D341Med (cell line): ENCODE measurements at places on chromosomes 16 and 17.

DNA sequence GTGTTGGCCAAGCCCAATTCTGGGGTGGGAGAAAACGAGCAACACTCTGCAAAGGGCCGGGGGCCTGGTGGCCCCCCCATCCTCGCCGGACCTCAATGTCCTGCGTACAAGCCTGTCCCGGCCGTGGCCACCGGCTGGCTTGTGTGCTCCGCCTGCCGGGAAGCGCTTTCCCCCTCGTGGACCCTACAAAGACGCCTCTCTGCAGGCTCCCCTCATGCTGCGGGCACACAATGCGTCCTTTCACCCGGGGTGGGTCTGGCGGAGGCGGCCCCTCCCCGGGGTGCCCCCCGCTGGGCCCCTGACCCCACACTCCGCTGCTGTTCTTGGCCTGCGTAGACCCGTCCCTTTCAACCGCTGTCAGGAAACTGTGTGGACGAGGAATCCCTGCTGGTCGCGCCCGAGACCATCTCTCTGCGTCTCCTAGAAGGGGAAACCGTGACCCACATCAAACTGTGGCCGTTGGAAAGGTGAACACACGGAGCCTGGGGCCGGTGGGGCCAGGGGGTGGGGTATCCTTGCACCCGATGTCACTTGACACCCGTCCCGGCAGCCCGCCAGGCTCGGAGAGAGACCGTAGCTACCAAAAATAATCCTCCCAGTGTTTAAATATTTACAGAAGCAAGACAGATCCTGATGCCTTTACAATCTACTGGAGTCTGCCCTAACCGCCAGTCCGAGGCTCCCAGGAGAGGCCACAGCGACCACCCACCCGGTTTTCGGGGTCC is 43.6 kb downstream of the TBC1D16 start:
- no peak for DNase-seq

- DNase-seq = no peak
These were observed 28.4 kb downstream of the DNAH2 start for GRCh38 chr17:7745748-7746470.

DNA sequence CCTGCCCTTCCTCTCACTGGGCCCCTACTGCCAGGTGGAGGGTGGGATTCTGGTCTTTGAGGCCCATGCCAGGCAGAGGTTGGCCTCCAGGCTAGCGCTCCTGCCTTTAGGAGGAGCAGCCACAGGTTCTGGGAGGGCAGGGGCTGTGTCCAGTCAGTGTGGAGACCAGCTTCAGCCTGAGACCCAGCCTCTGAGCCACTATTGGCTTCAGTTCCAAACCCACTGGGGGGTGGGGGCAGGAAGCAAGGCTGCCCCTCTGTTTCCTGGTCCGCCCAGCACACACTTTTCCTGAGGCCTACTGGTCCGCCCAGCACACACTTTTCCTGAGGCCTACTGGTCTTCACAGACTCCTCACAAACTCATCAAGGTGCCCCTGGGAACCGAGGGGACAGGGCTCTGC is 16.4 kb downstream of the SLC5A10 start:
- no peak for DNase-seq

DNA sequence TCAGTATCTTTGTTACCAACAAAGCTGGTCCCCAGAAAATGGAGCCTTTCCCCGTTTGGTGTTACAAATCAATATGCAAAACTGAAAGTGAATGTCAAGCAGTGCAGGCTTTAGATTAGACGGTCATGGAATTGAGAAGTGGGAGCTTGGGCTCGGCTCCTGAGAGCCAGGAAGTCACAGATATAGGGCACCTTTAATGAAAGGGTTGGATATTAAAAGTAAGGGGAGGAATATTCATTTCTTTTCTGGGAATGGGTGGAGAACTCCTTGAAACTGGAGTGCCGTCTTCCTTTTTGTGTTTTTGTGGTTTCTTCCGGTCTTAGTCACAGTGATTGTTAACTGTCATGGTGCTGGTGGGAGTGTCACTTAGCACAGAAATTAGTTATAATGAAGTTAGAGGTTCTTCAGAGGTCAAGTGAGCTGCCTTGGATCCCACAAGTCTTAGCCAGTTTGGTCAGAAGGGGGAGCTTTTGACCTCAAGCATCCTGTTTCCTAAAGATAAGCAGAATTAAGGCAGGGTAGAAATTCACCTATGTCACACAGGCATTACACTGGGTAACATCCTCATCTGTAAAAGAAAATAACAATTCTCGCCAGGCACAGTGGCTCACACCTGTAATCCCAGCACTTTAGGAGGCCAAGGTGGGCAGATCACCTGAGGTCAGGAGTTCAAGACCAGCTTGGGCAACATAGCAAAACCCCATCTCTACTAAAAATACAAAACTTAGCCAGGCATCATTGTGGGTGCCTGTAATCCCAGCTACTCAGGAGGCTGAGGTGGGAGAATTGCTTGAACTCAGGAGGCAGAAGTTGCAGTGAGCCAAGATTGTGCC is 9.6 kb upstream of the EIF1 start:
- no peak for DNase-seq

DNA sequence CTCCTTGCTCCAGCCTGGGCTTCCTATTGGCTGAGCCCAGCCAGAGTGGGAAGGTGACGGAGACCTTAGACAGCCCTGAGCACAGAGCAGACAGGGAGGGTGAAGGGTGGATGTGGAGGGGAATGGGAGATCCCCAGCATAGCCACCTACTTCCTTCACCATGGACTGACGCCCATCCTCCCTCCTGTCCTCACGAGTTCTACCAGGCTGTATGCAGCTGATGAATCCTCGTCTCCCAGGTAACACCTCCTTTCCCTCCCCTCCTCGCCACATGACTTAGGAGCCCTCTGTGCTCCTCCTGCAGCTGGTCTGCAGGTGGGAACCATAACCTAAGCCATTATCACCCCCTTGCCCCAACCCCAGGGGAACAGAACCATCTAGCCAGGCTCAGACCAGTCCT is 9.0 kb upstream of the CRHR1 start:
- no peak for DNase-seq

DNA sequence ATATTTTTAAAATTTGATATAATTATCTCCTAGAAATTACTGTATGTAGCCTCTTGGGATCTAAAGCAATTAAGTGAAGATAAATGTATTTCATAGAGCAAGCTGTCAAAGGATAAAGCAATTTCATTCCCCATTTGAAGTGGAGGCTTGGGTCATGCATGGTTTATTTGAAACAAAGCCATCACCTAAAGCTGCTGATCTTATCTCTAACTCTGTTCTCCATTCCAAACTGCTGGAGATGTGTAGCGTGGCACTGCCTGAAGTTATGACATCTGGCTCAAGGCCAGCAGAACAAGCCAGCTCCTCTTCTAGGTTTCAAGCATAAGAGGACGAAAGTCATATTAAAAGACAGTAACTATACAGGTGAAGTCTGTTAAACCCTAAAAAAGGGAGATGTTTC is 83.9 kb downstream of the HIC1 start:
- DNase-seq = no peak

- DNase-seq = peak; percentile 100
These were observed at the start of gene TUBG2 for GRCh38 chr17:42659079-42659931. TUBG2 (plus strand) TSS chr17:42659284; CDS start chr17:42659504, 220 bp downstream.

GRCh38 chr17:49926886-49927285 is 42.1 kb upstream of the DLX4 start:
- DNase-seq = no peak

- no peak for DNase-seq
These were observed 10.7 kb downstream of the CORO6 start for GRCh38 chr17:29612094-29612403.

- DNase-seq = no peak
These were observed 911 bp upstream of the ITGA2B start for GRCh38 chr17:44390250-44390870.

GRCh38 chr17:73953206-73954033 is 250.1 kb upstream of the RPL38 start:
- no peak for DNase-seq

- no peak for DNase-seq
These were observed 26.5 kb downstream of the NAGPA start for GRCh38 chr16:5007256-5007655.

DNA sequence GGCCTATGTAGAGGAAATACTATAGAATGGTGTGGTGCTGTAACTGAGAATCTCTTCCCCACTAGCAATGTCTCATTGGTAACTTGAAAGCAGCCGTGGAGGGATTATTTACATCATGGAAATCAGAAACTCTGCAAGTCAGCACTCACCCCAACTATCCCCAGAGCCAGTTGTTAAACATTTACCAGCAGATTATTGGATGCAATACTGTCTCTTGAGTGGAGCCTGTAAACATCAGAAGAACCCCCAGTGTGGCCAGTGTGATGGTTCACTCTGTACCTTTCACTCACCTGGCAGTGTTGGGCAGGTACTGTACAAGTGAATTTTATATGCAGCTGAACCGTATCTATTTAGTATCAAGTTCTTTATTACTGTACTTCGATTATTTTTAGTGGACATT is 299.8 kb upstream of the SALL1 start:
- no peak for DNase-seq

GRCh38 chr17:34822007-34822739 is 139.1 kb downstream of the CCT6B start:
- DNase-seq = no peak

DNA sequence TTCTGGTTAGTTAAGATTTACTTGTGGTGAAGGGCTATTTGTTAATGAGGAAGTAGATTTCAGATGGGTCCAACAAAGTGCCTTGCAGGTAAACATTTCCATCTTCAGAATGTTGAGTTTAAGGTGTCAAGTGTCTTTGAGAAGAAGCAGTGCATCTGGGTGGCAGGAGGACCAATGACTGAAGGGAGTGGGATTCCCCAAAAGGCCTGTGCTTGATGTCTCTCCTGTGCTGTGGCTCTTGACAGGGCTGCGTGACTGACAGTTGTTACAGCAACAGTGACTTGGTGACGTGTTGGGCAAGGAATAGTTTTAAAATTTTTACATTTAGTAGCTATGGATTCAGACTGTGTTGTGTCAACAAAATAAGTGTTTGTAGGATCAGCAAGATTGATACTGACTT is 149.9 kb downstream of the PHKB start:
- DNase-seq = no peak

GRCh38 chr16:681746-682427 is 1.7 kb downstream of the STUB1 start:
- no peak for DNase-seq

GRCh38 chr16:28981517-28981916 is 3.3 kb upstream of the LAT start:
- peak; percentile 55 for DNase-seq

- DNase-seq = no peak
These were observed 11.1 kb upstream of the KIF19 start for GRCh38 chr17:74314877-74315276.

DNA sequence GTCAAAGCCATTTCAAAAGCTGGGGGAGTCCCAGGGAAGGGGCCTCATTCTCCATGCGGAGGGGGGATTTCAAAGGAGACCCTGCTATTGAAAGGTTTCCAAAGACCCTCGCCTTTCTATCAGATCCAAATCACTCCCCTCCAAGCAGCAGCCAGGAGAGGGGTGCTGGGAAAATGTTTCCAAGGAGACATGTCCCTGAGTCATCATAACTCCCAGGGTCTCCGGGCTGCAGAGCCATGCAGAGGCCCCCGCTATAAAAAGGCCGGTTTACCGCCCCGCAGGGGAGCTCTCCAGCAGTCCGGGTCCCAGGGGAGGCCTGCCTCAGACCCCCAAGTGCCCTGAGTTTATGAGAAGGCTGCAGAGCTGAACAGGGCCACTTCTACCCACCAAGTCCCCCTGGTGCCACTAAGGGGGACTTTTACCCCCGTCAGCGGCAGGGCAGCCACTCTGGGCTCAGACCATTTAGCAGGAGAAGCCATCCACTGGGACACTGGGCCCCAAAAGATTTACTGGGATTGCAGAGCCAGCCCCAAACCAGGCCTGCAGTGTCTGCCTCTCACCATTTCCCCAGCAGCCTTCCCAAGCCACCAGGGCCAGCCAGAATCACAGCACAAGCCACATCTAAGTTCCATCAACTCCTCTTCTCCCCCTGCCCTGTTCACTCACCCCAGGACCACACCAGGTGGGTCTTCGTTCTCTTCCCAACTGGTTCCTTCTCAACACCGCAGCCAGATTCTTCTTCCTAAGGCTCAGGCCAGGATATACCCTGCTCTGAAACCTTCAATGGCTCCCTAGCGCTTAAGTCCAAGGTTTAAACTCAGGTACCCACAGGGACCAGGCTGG is 234.4 kb downstream of the ZNF423 start:
- no peak for DNase-seq

DNA sequence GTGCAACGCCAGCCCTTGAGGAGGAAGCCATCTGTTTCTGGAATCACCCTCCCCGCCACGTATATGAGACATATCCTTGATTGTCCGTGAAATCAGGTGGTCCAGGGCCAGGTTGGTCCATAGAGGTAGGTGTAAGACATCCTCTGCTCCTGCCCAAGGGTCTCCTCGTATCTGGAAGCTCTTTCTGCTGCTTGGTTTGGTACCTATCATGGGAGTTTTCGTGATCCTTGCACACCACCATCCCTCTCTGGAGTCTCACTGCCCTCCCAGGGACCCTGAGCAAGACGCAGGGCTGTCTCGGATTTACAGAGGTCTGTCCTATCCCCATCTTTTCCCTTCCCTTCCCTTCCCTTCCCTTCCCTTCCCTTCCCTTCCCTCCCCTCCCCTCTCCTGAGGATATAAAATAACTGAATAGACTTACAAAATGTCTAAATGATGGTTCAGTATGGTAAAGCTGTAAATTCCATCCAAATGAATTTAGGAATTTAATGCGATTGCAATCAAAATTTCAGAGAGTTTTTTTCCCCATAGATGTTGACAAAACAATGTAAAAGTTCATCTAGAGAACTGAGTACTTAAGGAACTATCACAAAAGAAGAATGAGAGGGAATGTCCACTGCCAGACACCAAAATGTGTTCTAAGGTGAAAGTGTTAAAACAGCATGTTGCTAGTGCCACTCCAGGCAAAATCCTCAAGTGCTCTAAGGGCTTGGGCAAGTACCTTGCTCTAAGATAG is 2.0 kb upstream of the CCDC42 start:
- no peak for DNase-seq

DNA sequence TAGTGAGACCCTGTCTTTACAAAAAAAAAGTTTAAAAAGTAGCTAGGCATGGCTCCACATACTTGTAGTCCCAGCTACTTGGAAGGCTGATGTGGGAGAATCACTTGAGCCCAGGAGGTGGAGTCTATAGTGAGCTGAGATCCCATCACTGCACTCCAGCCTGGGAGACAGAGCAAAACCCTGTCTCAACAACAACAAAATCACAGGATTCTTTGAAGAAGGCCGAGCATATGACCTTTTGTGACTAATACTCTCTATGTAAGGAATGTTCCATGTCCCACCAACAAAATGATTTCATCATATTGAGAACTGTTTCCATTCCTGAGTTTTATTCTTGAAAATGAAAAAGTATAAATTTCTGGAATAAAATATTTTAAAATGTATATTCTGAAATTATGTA is 58.9 kb upstream of the EFCAB3 start:
- DNase-seq = no peak
